ENCODE measurements at places on chromosomes 2 and 18.

DNA sequence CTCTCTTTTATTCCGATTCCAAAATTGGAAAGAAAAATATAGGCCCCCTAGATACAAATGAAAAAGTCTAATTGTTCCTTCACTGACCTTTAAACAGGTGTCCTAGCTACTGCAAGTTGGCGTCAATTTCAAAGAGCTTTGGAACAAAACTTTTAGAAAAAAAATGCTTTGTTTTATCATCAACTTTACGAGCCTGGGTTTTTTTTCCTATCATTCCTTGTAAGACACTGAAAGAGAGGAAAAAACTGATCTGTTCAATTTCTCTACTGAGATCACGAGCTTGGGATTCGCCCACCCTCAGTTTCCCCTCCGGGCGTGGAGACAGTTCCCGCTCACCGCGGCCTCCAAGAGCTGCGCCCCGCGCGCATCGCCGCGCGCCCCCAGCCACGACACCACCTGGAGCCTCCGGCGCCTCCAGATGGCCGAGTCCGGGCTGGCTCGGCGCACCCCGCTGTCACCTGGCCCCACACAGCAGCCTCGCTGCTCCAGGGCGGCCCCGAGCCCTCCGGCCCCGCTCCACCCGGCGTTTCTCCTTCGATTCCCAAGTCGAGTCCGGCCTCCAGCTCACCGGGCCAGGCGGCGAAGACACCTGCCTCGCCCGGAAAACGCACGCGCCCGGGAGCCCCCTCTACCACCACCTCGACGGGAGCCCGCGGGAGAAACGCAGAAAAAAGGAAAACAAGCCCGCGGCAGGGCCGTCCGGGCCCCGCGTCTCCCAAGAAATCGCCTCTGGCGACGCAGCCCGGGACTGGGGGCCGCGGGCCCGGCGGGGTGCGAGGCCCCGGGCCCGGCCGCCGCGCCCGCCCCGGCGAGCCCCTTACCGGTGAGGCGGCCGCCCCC, 656 bp downstream of the TBC1D8 start:
- DNase-seq: no peak

DNA sequence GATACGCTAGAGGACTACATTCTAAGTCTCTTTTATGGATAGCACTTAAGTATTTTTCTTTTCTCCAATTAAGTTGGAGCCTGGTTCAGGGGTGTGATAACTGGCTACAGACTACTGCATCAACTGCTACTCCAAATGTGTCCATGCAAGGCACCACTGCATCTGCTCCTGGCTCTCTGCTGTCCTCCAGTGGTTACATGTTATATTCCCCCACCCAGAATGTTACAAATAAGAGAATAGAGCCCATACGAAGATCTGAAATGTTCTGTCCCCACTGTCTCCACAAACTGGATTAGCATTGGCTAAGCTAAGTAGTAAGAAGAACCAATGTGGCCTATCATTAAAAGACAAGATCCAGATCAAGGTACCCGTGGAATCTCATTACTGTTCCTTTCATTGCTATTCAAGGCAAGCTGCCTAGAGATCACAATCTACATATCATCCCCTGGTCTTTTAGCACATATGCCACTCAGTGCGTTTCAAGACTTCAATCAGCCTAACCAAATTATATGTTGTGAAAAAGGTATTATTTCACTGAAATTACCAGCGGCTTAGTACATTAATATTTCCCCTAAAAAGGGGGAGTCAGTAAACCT, 308.3 kb upstream of the SLC8A1 start:
- DNase-seq: no peak

GRCh38 chr2:175684466-175684865, 317.6 kb downstream of the LNPK start:
- DNase-seq: no peak

DNA sequence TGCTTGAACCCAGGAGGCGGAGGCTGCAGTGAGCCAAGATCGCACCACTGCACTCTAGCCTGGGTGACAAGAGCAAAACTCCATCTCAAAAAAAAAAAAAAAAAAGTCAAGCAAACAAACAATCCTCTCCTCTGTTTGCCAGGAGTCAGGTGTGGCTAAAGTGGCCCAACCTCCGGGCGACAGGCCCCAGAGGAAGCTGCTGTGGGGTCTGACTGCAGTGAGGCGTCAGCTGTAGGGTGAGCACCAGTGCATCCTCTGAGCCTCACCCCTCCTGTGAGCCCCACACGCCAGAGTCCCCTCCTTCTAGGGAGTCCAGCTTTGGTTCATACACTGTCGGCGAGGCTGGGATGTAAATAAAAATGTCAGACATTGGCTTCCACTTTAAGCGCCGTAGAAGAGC, 76.5 kb upstream of the HS6ST1 start:
- DNase-seq: no peak

DNA sequence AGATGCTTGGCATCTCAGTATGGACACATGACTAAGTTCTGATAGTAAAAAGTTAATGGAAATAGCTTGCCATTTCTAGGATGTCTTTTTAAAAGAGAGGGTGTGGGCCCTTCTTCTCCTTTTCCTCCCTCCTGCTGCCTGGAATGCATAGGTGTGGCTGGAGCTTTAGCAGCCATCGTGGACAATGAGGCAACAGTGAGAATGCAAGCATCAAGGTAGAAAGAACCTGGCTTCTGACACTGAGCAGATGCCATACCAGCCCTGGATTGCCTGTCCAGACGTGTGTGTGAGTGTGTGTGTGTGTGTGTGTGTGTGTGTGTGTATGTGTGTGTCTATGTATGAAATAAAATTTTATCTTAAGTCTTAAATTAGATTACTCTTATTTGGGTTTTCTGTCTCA, 660.1 kb downstream of the XIRP2 start:
- no peak for DNase-seq

GRCh38 chr2:226180281-226180884, 619.2 kb downstream of the IRS1 start:
- no peak for DNase-seq

GRCh38 chr2:200099256-200099655, 143.9 kb downstream of the MAIP1 start:
- no peak for DNase-seq

DNA sequence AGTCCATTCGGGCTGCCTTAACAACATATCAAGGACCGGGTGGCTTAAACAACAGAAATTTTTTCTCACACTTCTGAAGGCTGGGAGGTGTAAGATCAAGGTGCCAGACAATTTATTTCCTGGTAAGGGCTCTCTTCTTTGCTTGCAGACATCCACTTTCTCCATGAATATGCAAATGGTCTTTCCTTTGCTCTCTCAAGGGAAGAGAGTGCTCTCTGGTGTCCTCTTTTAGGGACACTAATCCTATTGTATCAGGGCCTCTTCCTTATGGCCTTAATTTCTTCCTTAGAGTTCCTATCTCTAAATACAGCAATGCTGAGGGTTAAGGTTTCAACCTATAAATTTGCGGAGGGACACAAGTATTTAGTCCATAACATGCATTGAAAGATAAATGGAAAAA, 770.8 kb downstream of the DSC3 start:
- DNase-seq: no peak

DNA sequence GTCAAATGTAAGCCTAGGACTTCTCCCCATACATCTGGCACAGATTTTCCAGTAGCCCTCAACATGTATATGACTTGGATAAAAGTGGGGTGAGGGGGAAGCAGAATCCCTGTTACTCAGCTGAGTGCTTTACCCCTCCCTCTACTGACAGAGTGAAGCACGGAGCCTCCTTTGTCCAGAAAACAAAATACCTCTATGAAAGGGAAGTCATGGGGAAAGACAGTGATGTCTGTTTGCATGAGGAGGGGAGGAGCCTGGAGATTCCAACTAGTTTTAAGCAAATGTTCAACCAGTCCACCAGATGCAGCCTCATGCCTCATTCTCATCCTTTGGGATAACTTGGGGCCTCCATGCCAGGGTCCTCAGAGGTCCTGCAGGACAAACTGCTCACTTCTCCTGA, 203.9 kb downstream of the SMAD2 start:
- DNase-seq: no peak

DNA sequence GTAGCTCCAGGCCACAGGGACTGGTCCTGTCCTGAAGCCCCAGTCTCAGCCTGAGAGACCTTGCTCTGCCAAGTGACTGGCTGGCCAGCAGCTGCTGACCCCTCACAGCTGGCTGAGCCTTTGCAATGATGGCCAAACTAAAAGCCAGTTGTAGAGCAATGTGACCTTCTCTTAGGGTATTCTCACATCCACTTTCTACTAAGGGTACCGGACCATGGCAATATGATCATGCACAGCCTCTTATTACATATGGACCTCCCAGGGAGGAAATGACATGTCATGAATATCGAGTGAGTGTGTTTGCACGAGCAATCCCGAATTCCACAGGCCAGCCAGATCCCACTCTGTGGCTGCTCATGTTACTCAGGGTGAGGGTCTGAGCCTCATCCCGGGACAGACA, 213.9 kb downstream of the VAPA start:
- DNase-seq: no peak

- no peak for DNase-seq
Measured at GRCh38 chr2:159637240-159637639, 20.9 kb upstream of the BAZ2B start.

GRCh38 chr2:21233194-21233593, 109.4 kb downstream of the TDRD15 start:
- no peak for DNase-seq

DNA sequence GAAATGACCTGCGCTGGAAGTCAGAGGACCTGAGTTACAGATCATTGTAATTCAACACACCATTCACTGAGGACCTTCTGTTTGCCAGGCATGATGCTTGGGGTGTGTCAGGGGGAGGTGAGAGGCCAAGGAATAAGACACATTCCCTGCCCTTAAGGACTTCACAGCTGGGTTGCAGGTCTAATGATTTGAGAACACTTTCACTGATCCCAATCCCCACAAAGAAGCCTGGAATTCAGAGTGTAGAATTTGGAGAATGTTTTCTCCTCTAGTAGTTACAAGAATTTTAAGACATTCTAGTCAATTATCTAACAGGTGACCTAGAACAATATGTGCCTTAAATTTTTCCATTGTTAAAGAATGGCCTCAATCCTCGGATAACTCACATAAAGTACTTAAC, 322.4 kb downstream of the TNS1 start:
- DNase-seq: no peak

DNA sequence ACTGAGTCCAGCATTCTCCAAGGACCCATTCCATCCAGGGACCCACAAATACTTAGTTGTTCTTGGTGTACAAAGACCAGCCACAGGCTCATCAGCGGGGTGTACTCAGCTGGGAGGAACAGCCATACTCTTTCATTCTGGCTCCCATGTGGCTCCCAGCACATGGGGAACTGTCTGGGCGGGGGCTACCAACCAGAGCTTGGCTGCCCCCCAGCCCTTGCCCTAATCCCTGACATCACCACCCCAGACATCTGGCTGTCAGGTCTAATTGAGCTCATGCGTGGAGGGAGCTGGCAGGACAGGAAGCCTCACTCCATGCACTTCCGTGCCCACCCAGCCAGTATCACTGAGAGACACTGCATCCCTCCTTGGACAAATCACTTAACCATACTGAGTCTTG, 283.6 kb downstream of the DYSF start:
- DNase-seq: no peak

DNA sequence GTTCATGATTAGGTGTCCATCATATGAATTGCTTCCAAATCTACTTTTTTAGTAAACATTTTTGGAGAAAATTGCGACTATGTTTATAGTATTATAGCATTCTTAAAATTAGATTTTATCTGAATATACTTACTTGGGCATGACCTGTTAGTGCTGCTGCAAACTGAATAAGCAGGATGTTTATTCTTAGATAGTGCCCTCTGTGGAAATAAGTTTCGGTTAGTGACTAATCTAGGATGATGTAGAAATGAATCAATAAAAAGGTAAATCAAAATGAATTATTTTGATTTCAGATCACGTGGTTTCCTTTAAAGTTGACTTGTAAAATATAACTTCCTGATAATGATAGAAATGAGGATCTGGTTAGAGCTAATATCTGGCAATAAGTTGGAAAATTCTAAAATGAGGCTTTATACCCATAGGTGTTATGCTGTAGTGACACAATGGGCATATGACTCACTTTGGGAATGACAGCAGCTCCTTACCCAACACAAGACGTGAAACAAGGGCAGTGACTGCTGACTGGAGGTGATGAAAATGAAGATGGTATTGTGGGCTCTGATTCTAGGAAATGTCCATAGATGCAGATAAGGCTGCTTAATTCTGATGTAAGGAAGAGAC, 165.8 kb upstream of the TCF4 start:
- DNase-seq: no peak

GRCh38 chr2:136538489-136538888, 226.9 kb upstream of the THSD7B start:
- no peak for DNase-seq

- no peak for DNase-seq
Measured at GRCh38 chr2:73107211-73107926, 5.4 kb downstream of the RAB11FIP5 start.

DNA sequence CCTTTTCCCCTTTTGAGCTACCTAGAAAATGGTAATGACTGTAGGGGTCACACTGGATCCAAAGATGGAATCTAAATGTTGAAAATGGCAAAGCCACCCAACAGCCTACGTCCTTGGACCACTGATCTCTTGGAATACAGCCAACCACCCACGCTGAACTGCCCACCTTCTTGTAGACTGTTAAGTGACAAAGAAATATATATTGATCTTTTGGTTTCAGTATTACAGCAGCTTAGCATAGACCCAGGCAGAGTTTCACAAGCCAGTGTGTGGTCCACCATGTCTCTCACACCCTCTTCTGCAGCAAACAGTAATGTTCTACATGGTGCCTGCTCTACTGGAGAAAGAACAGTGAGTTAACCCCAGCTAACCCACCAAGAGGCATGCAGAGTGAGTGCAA, 20.2 kb downstream of the CACNB4 start:
- no peak for DNase-seq

GRCh38 chr2:124610866-124611265, 585.8 kb downstream of the CNTNAP5 start:
- no peak for DNase-seq

GRCh38 chr2:179966778-179967394, 40.2 kb downstream of the CWC22 start:
- DNase-seq: no peak

DNA sequence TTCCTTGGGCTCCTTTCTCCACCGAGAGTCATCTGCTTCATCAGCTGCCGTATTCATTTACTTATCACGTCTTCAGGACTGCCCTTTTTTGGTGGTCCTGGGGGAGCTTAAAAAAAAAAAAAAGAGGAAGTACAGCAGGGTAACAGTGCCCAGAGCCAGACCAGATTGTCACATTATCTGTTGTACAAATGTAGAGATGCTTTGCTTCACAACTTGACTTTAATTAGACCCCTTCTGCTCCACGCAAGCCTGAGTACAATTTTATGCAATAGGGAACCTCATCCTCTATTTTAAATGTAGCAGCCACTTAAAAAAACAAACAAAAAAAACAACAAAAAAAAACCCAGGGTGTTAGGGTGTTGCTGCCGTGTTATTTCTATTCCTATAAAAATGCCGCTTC, 128.3 kb downstream of the PRPF40A start:
- no peak for DNase-seq

DNA sequence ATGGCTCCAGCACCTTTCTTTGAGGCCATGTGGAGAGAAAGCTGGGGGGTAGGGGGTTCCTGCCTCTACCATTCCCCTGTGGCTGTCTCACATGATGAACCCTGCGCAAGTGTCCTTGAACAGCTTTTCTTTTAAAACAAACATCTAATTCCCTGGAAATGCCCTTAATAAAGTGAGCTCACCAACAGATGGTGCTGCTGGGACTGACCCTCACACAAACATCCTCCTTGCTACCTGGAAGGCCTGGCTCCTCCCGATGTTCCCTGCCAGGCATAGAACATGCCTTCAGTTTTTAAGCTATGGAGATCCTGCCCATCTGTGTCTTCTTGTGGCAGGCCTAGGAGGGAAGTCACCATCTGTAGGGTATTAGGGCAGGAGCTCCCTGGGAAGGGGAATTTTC, 60.7 kb upstream of the GATA6 start:
- DNase-seq: no peak
